ENCODE measurements at places on chromosomes 5 and 9.

DNA sequence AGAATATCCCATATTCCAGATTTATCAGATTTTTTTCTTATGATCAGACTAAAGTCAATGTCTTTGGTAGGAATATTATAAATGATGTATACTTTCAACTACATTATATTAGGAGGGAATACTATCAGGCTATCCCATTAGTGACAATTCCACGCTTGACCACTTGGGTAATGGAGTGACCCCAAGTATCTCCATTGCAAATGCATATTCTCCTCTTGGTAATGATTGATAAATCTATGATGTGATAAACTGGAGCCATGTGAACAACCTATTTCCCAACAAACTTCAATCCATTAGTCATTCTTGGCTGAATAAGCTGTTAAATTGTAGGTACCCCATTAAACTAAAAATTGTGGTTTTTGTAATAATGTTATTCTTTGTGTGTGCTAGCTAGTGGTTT is 12.2 kb upstream of the MPDZ start:
- DNase-seq: no peak

- DNase-seq: no peak
Measured at GRCh38 chr5:74401281-74401945, 239.1 kb downstream of the ENC1 start.

- DNase-seq: peak; percentile 67
Measured at GRCh38 chr5:173329491-173330337, 1.5 kb upstream of the STC2 start.

DNA sequence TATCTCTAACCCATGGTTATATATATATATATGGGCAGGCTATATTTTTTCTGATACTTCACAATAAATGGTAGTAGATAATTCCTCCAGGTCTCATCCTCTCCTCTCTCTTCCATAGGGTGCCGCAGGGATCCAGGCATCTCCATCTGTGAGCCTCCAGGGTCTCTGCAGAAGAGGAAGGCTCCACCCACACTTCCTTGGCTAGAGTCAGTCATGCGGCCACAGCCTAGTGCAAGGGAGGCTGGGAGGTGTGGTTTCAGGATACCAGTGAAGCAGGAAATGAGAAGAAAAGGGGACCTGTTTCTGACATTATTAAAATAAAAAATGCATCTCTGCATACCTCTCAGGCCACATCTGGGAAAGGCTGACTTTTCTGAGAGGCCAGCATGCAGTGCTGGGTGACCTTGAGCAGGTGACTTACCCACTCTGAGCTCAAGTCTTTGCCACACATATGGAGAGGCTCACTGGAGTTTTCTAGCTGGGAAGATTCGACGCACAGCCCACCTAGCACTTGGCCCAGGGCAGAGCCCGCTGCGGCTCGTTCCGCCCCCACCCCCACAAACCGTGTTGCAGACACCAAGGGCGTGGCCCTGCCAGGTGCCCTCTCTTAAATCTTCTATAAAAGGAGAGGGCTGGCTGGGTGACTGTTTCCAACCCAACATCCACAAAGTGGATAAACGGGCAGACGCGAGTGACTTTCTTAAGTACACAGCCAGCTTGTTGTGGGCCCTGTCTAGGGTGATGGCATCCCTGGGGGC is 47.9 kb downstream of the OLFM1 start:
- DNase-seq: no peak

- DNase-seq: no peak
Measured at GRCh38 chr5:61000887-61001286, 55.9 kb downstream of the NDUFAF2 start.

DNA sequence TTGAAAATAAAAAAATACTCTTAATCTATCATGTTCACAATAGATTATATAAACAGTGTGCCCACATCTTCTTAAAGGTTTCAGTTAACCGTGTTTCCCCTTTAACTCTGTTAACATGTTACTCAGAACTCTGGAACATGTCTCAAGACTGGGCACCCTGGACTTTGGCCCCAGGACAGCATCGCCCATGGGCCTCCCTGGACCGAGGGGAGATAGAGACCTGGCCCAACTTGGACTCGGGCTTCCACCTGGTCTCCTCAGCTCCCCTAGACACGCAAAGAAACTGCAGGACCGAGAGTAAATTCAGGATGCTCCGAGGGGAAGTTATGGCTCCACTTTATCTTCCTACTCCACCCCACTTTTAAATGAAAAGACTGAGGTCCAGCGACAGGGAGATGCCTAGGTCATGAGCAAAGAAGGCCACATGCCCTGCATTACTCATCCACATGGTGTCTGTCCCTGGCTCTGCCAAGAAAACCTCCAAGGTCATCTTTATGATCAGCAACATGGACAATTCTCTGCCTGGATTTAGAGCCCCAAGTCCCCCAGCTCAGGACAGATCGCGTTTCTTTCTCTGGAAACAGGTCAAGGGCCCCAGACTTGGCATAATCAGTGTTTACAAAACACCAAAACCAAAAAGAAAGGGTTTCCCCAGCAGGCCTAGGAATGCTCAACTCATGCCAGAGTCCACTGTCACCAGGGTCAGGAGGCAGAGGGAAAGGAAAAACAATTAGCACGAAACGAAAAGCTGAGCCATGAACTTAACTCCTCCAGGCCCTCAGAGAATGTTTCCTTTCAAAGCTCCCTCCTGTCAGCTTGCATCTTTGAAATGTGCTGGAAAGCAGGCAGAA is 17.4 kb downstream of the GPX3 start:
- DNase-seq: no peak

DNA sequence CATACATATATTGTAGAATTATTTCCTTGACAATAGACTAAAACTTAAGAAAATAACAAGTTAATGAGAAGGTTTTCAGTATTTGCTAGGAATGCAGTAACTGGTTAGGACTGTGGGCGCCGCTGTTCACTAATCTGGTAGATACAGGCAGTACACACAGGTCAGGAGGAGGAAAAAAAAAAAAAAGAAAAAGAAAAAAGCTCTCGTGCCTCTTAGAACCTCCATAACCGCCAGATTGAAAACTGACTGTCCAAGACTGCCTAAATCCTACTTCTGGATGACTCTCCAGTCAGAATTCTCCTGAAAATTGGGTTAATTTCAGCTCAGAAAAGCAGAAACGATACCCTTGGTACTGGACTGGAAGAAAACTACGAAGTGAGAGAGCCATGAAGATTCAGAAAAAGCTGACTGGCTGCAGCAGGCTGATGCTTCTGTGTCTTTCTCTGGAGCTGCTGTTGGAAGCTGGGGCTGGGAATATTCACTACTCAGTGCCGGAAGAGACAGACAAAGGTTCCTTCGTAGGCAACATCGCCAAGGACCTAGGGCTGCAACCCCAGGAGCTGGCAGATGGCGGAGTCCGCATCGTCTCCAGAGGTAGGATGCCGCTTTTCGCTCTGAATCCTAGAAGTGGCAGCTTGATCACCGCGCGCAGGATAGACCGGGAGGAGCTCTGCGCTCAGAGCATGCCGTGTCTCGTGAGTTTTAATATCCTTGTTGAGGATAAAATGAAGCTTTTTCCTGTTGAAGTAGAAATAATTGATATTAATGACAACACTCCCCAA is at the start of gene PCDHGA1:
Gene PCDHGA1, plus strand, starts transcription at position 216 of the 782 bp plus-strand sequence.
- peak; percentile 15 for DNase-seq

GRCh38 chr5:9363026-9363425 is 182.8 kb downstream of the SEMA5A start:
- DNase-seq: no peak

Measured in activated T-cell treated with anti-CD3 and anti-CD28 coated beads, Interleukin-2, amount 50 U/mL, for 72 hours (primary cell).